NCI-H187 treated with DMSO at 0.1 percent for 48 hours (cell line): ENCODE measurements at places on chromosomes 12 and 14.

DNA sequence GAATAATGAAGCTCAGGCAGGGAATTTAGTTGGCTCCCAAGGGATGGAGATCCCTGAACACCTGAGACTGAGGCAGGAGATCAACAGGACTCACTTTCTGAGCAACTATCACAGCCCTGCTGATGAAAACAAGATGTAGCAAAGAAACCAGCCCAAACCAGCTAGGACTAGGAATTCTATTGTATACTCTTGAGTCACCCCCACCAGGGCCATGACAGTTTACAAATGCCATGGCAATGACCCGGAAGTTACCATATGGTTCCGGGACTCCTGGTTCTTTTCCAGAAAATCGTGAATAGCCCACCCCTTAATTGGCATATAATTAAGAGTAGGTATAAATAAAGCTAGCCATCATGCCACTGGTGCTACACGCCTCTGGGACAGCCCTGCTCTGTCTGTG is 46.0 kb upstream of the OASL start:
- no peak for DNase-seq

- DNase-seq = no peak
Measured at GRCh38 chr12:100268835-100269564, 2.0 kb downstream of the SCYL2 start.

- no peak for DNase-seq
Measured at GRCh38 chr12:16587110-16587453, 18.9 kb downstream of the LMO3 start.

DNA sequence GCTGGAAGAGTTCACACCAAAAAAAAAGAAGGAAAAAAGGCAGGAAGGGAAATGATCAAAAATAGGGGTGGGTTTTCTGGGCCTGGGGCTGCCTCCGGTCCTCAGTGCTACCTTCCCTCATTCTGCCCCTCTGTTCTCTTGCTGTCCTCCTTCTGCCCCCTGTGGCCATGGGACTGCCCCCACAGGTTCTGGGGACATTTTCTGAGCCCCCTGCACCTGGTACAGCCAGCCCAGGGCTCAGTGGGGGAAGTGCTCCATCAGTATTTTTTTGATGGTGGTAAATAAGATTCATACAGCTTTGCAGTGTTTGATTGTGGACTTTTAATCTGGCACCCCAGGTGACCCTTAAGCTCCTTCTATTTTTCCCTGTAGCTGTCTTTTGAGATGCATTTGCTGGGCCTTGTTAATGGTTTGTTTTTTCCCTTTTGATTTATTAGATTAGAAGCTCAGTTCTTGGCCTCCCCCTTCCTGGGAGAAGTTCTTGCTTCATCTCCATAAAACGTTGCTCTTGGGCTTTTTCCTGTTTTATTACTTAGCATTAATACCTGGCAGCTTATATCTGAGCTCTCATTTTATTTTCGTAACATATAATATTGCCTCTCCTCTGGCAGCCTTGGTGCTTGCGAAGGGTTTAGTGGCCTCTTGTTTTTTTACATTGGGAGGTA is 43.1 kb downstream of the CHST11 start:
- DNase-seq = no peak

DNA sequence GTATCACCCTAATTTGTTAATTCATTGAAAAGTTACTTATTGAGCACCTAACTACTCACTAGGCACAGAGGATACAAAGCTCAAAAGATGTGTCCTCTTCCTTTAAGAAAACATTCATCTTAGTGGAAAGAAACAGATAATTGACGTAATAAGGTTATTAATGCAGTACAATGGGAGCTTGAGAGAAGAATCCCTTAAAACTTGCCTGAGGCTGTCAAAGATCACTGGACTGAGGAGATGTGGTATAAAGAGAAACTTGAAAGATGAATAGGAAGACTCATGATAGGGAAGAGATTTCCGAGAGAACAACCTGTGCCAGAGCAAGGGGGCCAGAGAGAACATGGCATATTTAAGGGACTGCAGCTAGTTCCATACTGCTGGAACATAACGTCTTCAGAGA is 19.1 kb downstream of the GOLGA5 start:
- DNase-seq = no peak

GRCh38 chr12:128789356-128789929 is 34.3 kb downstream of the SLC15A4 start:
- no peak for DNase-seq

DNA sequence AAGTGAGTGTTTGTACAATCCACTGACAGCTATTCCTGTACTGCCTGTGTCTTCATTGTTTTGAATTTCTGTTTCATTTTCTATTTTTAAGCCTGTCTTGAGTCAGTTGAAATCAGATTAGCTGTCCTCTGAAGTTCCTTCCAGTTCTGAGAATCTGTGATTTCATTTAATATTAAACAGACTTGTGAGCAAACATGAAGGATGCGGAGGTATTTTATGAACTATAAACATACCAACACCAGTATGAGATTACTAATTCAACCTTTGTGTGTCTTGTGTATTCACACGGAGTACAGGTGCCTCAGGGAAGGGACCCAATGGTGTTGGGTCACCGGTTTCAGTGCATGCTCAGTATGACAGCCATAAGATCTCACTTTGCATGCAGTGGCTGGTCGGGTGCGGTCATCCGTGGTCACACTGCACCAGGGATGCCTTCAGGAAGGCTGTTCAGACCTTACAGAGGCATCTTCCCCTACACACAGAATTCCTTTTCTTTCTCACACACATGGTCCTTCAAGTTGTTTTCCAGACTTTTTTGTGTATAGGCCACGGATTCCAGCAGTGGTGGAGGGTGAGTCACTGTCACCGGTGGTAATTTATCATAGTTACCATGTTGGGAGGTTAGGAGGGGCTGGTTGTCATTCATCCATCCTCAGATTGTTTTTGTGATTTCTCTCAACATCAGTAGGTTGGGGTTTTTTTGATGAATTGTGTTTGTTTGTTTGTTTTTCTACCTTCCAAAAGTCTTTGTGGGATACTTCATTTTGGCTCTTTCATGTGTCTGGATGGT is 103.0 kb upstream of the SFSWAP start:
- DNase-seq = no peak

DNA sequence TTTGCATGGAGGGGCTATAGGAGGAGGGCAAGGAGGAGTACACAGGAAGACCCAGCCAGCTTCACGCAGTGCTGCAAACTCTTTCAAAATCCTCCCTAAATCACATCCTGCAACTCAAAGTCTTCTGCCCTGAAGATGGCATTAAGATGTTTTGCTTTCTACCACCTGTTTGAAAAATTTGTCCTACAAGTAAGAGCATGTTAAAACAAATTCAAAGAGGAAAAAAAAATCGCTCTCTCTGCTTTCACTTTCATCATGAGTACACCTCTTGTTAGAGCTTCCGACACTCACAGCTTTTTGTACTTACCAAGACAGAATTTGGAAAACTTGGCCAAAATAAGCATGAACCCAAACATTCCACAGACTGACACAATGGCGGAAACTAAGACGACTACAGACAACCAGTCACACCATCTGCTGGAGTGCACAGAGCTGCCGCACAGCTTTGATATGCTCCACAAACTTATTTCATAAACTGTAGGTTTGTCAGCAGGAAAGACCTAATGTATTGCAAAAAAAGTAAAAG is 21.3 kb downstream of the GCH1 start:
- DNase-seq = no peak

DNA sequence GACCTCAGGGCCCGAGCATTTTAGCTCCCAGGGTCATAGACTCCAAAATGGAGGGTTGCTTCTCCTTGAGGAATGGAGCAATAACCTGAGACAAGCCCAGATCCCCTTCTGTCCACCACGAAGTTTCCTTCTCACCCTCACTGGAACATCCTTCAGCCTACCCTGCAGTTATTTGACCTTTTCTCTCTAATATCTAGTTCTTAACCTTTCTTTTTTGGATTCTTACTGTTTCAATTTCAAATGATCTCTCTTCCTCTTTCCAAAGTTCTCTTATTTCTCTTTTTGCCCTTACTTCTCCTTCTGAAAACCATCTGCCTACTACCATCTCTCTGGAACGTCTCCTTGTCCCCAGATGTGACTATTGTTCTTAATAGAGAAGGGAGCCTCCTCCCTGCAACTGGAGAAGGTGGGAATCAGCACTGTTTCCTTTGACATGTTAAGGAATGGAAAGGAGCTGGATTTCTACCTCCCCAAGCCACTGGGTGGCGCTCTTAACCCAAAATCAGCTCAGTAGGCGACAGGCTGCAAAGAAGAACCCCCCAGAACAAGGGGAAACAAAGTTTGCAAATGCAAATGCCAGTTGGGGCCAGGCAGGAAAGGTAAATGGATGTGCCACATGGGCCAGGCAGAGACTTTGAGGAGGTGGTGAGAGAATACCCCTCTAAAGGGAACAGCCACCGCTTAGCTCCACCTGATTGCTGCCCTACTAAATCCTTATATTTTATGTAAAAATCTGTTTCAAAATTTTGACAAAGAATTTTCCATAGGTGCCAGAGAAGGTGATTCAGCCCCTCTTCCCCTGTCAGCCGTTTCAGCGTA is 22.4 kb upstream of the PDE1B start:
- no peak for DNase-seq

GRCh38 chr12:45687081-45688015 is 42.2 kb upstream of the ARID2 start:
- DNase-seq = no peak

- DNase-seq = no peak
Measured at GRCh38 chr14:59869381-59870255, 958 bp downstream of the RTN1 start.

DNA sequence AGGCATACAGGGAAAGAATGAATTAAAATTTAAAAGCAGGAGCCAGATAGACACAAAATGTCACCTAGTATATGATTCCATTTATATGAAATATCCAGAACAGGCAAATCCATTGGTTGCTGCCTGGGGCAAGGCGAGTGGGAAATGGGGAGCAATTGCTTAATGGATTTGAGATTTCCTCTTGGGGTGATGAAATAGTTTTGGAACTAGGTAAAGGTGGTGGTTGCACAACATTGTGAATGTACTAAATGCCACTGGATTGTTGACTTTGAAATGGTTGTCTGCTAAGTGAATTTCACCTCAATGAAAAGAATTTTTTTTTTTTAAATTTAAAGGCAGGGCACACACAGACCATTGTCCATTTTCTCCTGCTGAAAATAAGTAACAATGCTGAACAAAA is 61.9 kb downstream of the ABCC9 start:
- DNase-seq = no peak

DNA sequence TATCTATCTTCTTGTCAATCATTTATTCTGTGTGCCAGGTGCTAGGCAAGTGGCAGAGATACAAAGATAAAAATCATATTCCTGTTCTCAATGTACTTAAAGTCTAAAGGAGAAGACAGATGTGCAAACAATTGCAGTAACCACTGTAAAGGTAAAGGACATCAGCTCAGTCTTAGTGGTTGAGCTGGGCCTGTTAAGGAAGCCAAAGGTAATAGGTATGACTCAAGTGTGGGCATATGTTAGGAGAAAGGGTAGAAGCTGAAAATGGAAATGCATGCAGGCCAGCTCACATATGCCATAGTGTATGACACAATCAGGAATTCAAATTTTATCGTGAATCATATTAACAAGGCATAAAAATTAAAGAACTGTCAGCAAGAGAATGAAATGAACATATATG is 49.8 kb downstream of the FAR2 start:
- no peak for DNase-seq

DNA sequence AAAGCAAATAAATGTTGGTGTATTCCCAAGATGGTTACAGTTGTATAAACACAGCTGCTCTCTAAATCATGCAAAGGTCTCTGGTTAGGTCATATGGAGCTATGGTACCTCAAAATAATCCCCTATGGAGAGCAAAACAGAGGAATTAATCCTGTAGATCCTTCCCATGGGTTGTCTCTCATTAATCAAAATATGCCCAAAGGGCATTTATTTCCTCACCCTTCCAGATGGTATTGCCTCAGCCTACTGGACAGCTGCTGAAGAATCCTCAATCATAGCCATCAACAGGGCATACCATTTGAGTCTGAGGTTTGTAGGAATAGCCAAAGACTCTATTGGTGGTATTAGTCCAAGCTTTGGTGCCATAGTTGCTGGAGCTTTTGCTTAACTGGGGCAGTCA is 360.9 kb downstream of the RPL10L start:
- no peak for DNase-seq

DNA sequence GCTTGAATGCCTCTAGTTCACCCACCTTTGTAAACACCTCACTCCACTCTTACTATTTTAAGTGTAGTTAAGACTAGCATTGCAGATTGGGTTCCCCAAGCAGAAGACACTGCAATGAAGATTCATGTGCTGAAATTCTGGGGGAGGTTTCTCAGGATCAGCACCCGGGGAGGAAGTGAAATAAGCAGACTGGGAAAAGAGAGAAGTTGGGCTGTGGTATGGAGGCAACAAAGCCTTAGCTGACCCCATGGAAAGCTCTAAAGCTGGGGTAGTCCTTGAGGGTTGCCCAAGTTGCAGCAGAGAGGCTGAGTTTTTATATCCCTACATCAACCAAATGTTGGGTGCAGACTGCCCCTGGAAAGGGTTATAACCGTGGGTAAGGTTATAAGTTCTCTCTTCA is 23.9 kb upstream of the IGF1 start:
- DNase-seq = no peak

DNA sequence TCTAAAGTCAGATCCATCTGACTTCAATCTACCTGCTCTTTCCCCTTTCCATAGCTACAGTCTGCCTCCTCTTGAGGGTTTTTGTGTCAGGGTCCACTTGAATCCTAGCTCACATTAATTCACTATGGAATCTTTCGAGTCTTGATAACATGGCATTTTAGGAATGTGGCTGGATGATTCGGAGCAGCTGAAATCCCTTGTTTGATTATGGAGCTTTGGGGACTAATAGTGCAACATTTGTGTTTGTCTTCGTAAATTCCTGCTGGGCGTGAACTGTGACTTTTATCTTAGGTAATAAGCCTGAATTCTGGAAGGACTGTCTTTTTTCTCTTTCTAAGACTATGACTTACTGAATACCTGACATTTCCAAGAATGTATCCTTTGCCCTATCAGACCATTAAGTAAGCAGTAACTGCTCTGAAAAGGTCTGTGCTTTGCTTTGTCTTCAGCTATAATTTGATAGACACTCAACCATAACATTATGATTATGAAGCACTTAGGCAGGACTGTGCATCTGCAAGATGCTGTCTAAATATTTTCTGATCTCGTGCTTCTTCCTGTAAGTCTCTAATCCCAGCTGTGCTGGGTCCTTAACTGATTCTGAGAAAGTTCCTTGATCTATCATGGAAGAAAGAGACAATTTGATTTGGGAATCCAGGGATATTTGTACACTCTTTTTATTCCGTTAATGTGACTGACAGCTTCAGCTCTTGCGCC is 19.0 kb upstream of the PELI2 start:
- DNase-seq = no peak

- no peak for DNase-seq
Measured at GRCh38 chr14:74705613-74706500, 7.0 kb downstream of the AREL1 start.

DNA sequence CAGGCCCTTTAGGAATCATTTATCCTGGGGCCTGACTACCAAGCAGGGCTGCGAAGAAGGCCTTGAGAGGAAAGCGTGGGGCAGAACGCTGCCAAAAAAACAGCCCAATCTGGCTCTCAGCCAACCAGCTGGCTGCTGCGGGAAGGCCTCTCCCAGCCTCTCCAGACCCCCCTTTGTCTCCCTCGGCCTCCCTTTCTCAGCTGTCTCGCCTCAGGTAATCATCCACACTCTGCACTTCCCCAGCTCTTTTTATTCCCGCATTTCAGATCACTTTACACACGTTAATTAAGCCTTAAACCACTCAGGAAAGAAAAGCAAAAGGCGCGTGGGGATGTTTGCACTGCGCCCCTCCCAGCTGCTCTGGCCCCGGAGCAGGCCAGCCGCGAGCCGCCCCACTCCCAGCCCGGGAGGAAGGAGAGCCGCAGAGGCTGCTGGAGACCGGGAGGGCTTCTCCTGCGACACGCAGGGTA is 208.2 kb upstream of the FOXN3 start:
- DNase-seq = peak; percentile 78

GRCh38 chr12:1670358-1671268 is 20.3 kb upstream of the ADIPOR2 start:
- DNase-seq = no peak
